ENCODE measurements at places on chromosomes 6 and 20.

GRCh38 chr6:155259897-155260296, 3.9 kb upstream of the CLDN20 start:
- no peak for DNase-seq

- no peak for DNase-seq
Observed at GRCh38 chr20:10225439-10226060, 6.9 kb downstream of the SNAP25 start.

- DNase-seq = no peak
Observed at GRCh38 chr6:10098756-10099528, 315.9 kb downstream of the TFAP2A start.

DNA sequence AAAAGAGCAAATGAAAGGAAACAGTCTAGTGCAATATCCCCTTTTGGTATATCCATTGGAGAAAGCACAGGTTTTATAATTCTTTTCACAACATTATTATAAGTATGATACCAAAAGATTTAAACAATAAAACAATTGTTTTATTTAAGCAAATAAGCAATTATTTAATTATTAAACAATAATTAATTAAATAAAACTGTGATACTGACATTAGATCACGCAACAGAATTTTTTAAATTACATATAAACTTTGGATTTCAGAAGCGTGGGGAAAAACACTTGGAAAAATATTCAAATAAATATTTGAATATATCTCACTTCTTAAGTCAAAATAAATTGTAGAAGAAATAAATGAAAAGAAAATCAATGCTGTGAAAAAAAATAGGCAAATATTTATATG, 76.2 kb upstream of the STXBP5 start:
- DNase-seq = no peak

GRCh38 chr20:59576216-59576953, 28.0 kb upstream of the PHACTR3 start:
- DNase-seq = no peak

GRCh38 chr6:134822920-134823709, 126.8 kb downstream of the ALDH8A1 start:
- peak; percentile 67 for DNase-seq

- DNase-seq = no peak
Observed at GRCh38 chr20:53895385-53895755, 175.0 kb downstream of the BCAS1 start.

All from non-pigmented ciliary epithelial cell (primary cell).